ENCODE measurements at places on chromosomes 16 and 17.

- DNase-seq, result no peak
These were observed 435.5 kb downstream of the KCNJ2 start for GRCh38 chr17:70604854-70605253.

DNA sequence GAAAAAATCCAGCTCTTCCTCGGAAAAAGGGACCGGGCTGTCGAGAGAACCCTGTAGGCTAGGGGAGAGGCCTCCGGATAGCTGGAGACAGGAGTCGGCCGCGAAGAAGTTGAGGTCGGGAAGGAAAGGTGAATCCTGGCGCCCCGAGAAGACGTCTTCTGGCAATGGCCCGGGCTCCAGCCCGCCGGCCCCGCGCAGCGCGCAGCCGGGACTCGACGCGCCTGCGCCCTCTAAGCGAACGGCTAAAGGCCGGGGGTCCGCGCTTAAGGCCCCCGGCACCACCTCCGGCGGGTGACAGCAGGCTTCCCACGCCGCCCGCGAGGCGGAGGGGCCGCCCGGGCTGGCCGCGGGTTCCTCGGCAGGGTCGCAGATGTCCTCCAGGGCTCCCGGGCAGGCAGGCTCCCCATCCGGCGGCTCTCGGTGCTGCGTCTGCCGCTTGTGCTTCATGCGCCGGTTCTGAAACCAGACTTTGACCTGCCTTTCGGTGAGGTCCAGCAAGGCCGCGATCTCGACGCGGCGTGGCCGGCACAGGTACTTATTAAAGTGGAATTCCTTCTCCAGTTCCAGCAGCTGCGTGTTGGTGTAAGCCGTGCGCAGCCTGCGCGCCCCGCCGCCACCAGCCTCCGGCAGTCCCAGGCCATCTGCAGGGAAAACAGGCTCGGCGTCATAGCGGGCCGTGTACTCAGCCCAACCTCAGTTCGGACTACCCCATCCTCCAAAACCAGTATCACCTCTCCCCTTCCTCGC is 1.6 kb downstream of the HOXB2 start:
- DNase-seq, result peak; percentile 62

DNA sequence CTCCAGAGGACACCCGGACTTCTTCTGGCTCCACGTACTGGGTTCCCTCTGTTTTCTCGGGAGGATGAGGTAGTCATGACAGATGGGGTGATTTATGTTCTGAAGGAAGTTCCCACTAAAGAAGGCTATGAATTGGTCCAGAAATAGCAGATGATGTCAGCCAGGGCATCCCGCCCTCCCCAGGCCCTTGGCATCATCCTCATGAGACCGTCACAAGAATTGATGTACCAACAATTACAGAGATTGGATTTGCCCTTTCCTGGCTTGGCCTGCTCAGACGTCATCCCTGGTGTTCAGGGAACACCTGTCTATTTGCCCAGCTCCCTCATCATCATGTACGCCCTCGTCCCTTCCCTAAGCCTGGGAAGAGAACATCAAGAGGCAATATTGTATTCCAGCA is 102.8 kb upstream of the CCL1 start:
- no peak for DNase-seq

- peak; percentile 32 for DNase-seq
These were observed 496.9 kb upstream of the C16orf82 start for GRCh38 chr16:26569793-26570192.
